EH (cell line): ENCODE measurements at places on chromosomes 1 and 21.

DNA sequence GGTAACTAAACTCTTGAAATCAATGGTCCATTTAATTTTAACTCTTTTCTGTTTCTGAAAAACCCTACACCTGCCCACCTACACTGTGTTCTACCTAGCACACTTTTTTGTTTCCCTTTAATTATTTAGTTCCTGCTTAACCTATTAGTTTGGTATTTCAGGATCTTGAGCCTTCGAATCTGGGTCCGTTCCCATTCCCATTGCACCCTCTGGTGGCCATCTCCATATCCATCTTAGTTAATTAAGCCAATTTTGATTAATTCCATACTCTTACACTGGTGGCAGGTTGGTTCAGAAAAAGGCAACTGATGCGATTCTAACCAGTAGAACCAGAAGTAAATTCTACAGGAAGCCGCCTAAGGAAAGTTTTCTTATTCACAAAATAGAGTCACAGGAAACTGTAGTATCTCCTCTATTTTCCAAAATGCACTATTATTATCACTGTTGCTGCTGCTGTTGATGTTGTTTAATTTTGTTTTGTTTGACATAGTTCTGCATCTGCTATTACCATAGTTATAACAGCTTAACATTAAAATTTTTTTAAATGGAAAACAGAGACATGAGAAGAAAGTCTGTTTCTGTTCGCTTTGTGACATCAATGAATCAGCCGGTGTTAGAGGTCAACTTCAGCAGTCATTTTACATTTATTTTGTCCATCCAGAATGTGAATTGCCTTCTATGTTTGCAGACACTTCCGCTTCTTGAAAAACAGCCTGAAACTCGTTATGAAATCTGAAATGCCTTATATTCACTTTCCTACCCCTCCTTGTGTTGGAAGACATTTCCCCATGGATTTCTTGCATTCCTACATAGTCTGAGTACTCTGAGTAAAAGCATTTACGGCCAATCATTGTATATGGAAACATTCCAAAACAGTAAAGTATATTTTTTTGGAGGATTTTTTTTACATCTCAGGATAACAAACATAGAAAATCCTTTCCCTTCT, 115.5 kb upstream of the NCAM2 start:
- DNase-seq: no peak

DNA sequence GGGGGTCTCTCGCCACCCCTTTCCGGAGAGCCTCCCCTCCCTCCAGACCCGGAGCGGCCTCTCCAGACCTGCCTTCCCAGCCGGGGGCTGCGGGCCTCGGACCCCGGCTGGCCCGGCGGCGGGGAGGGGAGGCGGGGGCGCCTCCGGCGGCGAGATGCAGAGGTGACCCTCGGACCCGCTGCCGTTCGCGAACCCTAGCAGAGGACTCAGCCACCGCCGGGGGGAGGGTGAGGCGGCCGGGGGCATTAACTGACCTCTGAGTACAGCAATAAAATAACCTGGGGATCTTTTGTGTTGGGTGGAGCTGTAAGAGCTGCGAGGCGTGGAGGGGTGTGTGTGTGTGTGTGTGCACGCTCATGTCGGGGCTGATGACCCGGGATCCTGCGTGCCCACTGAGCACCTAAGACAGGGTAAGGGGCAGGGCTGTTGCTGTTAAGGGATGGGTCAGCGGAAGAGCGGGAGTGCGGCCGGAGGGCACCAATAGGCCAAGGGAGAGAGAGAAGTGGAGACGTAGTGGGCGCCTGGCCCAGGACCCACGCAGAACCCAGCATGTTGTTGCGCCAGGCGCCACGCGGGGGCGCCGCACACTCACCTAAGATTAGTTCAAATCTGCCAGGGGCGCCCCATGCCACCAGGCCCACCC, 6.3 kb downstream of the HAPLN2 start:
- peak; percentile 44 for DNase-seq

- no peak for DNase-seq
Measured at GRCh38 chr1:202264726-202265125, 71.1 kb downstream of the LGR6 start.

DNA sequence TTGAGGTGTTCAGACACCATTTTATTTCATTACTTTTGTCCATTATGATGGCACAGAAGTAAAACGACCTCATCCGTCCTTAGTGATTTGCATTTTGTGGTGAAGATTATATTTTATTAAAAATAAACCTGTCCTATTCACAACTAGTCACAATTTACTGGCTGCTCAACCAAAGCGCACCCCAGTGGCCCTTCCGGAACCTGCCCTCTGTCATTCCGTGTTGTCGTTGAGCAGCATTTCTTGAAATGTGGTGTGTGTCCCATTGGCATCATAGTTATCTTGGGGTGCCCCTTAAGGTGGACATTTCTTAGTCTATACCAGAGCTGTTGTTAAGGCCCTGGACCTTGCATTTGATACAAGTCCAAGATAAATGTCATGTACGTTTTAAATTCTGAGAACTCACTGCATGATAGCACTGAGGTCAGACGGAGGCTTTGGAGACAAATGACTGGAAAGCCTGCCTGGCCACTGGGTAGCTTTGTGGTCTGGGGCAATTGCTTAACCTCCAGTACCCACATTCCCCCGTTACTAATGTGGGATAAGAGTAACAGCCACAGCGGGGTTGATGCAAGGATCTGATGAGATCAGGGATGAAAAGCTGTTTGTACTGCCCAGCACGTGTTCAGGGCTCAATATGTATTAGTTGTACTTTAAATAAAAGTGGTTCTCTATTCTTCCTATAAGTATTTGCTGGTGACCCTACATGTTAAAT, 36.2 kb downstream of the BACH1 start:
- DNase-seq: peak; percentile 56

GRCh38 chr1:26218906-26219494, 15.0 kb upstream of the CEP85 start:
- DNase-seq: no peak

GRCh38 chr1:21875621-21876063, 61.5 kb downstream of the HSPG2 start:
- no peak for DNase-seq

GRCh38 chr1:28104866-28105467, 16.6 kb upstream of the EYA3 start:
- peak; percentile 75 for DNase-seq

GRCh38 chr1:190205713-190206112, 272.0 kb downstream of the BRINP3 start:
- DNase-seq: no peak

- DNase-seq: peak; percentile 99
Measured at GRCh38 chr1:31955917-31956736, 18.0 kb upstream of the PTP4A2 start.
